ENCODE measurements at places on chromosomes 1 and 21.

DNA sequence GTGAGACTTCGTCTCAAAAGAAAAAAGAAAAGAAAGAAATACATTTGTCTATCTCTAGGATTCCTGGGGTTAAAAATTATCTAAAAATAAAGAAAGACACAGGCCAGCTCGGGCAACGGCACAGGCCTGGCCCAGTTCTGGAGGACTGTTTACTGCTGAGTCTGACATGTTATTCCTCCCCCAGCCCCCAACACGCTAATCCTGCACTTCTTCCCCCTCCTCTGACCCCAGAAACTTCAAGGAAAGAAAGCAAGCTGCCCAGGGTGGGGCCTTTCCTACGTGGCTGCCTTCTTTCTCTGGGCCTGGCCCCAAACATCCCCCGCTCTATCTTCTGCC lies 40.0 kb downstream of the ACOT7 start:
- DNase-seq = no peak

GRCh38 chr1:3638027-3638426 lies 11.9 kb downstream of the WRAP73 start:
- no peak for DNase-seq

DNA sequence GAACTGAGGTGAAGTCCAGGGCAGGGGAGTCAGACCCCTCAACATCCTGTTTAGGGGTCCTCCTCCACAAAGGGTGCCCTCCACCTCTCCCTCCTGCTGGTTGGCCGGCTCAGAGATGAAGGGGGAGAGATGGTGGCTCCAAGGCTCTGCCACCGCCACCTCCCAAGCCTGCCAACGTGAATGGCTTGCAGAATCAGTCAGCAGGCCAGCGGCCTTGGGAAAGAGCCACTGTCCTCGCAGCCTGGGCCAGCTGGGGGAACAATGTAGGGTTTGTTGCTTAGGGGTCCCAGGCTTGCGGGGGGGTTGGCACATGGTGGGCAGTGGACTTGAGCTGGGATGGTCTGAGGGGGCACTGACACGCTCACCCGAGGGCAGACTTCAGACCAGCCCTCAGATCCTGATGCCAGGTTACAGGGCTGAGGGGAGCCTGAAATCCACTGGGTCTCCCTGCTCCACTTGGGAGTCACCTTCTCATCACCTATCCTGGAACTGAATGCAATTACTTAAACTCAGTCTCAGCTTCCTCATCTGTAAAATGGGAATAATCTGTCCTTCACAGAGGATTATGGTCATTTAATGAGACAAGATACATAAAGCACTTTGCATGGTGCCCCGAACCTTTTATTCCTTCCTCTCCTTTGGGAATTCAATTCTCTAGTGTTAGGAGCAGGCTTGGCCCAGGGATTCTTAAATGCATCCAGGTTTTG lies 8.3 kb downstream of the GPR37L1 start:
- DNase-seq = no peak

- no peak for DNase-seq
Measured at GRCh38 chr1:208944981-208945451, 638.5 kb upstream of the CAMK1G start.

- DNase-seq = peak; percentile 59
Measured at GRCh38 chr1:165717918-165718515, 19.7 kb upstream of the ALDH9A1 start.

GRCh38 chr1:214216021-214216420 lies 64.9 kb upstream of the SMYD2 start:
- no peak for DNase-seq

GRCh38 chr1:206784471-206784903 lies 12.2 kb upstream of the IL10 start:
- DNase-seq = no peak

GRCh38 chr1:89999208-89999607 lies 4.3 kb downstream of the ZNF326 start:
- no peak for DNase-seq

DNA sequence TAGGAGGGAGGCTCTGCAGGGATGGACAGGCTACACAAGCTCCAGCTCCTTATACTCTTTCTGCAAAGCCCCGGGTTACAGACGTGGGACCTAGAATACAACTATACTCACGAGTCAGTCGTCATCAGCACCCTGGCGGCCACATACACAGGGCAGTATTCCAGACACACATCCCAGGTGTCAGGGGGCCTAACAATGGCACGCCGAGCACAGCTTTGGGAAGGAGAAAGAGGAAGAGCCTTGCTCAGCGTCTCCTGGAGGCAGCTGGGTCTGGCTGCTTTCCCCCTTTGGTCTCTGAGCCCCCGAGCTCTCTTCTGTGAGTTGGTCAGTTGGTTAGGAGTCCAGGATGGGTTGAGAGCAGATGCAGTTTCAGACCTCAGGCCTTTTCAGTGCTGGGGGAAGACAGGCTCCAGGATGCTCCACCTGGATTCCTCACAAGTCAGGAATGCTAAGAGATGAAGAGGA lies 4.5 kb upstream of the POU3F1 start:
- DNase-seq = no peak

DNA sequence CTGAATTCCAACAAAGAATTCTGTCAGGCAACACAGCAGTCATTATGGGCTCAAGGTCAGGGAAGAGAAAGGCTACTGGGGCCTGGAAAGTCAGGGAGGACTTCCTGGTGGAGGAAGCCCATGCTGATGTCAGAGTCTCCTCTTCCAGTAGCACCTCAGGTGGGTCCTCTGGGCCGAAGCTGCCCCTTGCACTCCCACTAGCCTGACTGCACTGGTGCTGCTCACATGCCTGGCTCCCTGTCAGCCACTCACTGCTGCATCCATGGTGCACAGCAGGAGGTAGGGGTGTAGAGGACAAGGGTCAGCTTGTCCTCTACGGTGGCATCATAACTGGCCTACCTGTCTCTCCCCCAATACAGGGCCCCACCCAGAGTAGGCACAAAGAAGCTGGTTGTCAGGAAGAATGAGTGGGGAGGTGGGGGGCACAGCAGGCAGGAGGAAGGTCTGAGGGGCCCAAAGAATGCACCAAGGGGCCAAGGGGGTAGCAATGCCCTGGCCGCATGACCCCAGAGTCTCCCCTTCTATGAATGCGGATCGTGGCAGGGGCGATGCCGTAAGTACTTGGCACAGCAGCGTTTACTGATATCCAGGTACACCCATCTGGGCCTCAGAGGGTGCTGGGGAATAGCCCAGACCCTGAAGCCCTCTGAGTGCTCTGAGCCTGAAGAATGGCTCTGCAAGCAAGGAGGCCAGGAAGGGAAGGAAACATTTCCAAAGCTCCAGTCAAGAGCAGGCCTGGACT lies 80.3 kb downstream of the GLIS1 start:
- DNase-seq = no peak

DNA sequence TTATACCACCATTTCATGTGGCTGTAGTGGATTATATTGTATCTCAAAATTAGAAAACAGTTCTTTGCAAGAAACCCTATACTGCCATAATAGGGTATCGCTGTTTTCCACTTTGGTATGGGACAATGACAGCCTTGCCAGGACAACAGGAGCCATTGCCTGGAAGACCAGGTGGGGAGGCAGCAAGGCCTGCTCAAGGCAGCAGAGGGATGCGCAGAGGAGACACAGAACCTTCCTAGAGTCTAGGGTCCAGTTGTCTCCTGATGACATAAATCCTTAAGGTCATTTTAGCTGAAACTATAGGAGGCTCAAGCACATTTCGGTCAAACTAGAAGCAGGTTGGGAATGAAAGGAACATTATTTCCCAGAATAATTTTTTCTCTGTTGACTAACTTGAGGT lies 27.6 kb downstream of the IFNGR2 start:
- DNase-seq = no peak

- no peak for DNase-seq
Measured at GRCh38 chr1:92439291-92439690, 47.4 kb downstream of the GFI1 start.
